ENCODE measurements at places on chromosomes 6 and 20.
A peak's percentile ranks its signal among the peaks of the same experiment; 100 is the strongest.

DNA sequence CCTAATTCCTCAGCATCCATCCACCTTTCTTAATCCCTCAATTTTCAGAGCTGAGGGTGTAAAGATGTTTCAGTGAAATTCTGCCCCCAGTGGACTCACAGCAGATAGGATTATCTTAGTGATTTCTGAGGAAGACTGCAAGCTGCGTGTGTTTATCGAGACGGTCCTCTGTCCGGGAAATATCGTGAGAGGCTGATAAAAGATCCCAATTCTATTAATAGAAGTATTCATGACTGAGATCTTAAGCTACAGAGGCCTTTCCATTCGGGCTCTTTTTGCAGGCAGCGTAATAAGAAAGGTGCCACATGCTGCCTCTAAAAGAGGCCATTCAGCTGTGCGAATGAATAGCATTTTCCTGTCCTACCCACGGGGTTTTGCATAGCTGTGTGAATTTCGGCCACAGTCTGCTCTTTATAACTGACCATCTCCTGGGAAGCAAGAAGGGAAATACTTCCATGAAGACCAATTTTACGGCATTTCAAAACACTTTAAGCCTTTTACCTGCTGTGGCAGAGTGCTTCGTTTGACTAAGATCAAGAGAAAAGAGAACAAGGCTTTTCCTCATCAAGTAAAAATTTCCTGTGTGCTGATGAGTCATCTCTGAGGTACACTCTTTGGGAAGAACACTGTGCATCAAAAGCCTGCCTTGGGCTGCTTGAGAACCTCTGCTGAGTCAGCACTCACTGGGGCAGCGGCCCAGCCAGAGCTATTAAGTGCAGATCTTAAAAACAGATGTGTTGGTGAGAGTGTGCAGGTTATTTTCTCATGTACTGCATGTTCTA, 208.8 kb downstream of the ARHGAP18 start:
- H3K36me3 ChIP-seq = no peaks in the 10 kb centered on the region
- H3K27me3 ChIP-seq = no peaks in the 10 kb centered on the region
- peak; percentile 96 for DNase-seq
- peaks cover 13% of the 10 kb centered on the region for H3K4me1 ChIP-seq
- H3K4me3 ChIP-seq = no peak overlapping the region

- no peak overlapping the region for H3K4me3 ChIP-seq
- no peaks in the 10 kb centered on the region for H3K36me3 ChIP-seq
- DNase-seq = no peak
- no peaks in the 10 kb centered on the region for H3K4me1 ChIP-seq
These were observed 77.9 kb downstream of the GNAS-AS1 start for GRCh38 chr20:58772786-58773185.

GRCh38 chr6:35611240-35611639, 77.5 kb downstream of the FKBP5 start:
- DNase-seq = peak; percentile 60
- 0 out of 2 replicates have a peak, but pooled peaks cover 3% of the 10 kb centered on the region for H3K4me1 ChIP-seq
- no peak overlapping the region for H3K27ac ChIP-seq
- no peaks in the 10 kb centered on the region for H3K27me3 ChIP-seq
- no peak overlapping the region for H3K4me3 ChIP-seq

GRCh38 chr6:40901322-40902055, 137.5 kb downstream of the UNC5CL start:
- H3K36me3 ChIP-seq = no peaks in the 10 kb centered on the region
- peaks cover 4% of the 10 kb centered on the region for H3K27me3 ChIP-seq
- no peak for DNase-seq
- H3K27ac ChIP-seq = no peak overlapping the region

GRCh38 chr20:43533060-43533459, 25.6 kb downstream of the L3MBTL1 start:
- DNase-seq = peak; percentile 55
- peaks cover 6% of the 10 kb centered on the region for H3K36me3 ChIP-seq
- peaks cover 3% of the 10 kb centered on the region for H3K4me1 ChIP-seq
- peaks cover 4% of the 10 kb centered on the region for H3K27me3 ChIP-seq

DNA sequence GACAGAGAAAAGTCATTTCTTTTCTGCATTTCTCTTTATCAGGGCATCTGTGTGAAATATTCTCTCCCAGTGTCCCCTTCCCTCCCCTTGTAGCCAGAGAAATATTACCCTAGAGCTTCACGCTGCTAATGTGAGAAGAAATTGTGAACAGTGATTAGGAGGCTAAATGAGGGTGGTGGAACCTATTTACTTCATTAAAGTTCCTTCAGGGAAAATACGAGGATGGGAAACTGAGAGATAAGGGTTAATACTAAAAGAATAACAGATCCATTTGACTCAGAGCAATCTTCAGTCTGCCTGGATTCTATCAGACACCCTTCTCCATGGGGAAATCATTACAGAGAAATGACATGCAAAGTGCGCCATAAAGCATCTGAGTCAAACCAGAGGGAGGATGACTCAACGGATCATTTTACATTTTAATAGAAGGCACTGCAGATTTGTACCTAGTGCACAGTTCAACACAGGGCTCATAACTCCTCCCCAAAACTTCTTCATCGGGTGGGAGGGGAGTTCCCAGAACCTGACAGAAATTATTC, 131.3 kb downstream of the GJA10 start:
- DNase-seq = peak; percentile 97
- H3K36me3 ChIP-seq = no peaks in the 10 kb centered on the region
- no peak overlapping the region for H3K4me3 ChIP-seq
- no peaks in the 10 kb centered on the region for H3K27me3 ChIP-seq
- peak overlapping the region; percentile 19 for H3K27ac ChIP-seq

GRCh38 chr20:38450412-38450975, 15.4 kb upstream of the SNHG17 start:
- no peaks in the 10 kb centered on the region for H3K27me3 ChIP-seq
- peaks cover 27% of the 10 kb centered on the region for H3K36me3 ChIP-seq
- H3K27ac ChIP-seq = no peak overlapping the region
- peaks cover 8% of the 10 kb centered on the region for H3K4me1 ChIP-seq
- peak; percentile 49 for DNase-seq

GRCh38 chr20:43300901-43301300, 111.2 kb upstream of the PTPRT start:
- no peaks in the 10 kb centered on the region for H3K4me1 ChIP-seq
- H3K27ac ChIP-seq = no peak overlapping the region
- H3K36me3 ChIP-seq = no peaks in the 10 kb centered on the region
- no peaks in the 10 kb centered on the region for H3K27me3 ChIP-seq

DNA sequence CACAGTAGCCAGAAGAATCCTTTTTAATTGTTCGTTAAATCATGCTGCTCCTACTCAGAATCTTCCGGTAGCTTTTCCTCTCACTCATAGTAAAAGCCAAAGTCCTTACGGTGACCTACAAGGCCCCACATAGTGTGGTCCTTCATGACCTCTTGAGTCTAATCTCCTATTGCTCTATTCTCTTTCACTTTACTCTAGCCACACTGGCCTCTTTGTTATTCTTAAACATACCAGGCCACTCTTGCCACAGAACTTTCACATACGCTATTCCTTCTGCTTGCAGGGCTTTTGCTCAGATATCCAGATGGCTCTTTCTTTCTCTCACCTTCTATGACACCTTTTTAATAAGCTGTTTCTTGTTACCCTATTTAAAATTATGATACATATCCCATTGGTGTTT, 25.7 kb downstream of the ZNF391 start:
- no peaks in the 10 kb centered on the region for H3K4me1 ChIP-seq
- no peak overlapping the region for H3K4me3 ChIP-seq
- DNase-seq = no peak
- no peak overlapping the region for H3K27ac ChIP-seq
- no peaks in the 10 kb centered on the region for H3K27me3 ChIP-seq

DNA sequence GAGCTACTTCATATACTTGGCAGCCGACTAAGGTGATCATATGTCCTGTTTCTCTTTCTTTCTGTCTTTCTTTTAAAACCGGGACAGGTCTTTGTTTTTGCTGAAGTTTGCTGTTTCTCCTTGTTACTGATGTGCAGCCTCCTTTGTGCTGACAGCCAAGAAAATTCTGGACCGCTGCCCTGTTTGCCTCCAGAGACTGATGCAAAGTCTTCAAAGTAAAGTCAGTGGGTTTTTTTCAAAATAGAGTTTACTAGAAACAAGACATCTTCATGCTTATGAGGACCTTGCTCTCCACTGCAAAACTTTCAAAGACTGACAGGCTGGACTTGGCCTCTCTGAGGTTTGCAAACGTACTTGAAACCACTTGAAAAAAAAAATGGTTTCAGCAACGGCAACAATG, 510.5 kb upstream of the MAP3K7 start:
- DNase-seq = no peak
- no peak overlapping the region for H3K27ac ChIP-seq
- no peak overlapping the region for H3K4me3 ChIP-seq
- H3K27me3 ChIP-seq = no peaks in the 10 kb centered on the region

- no peak for DNase-seq
- H3K27me3 ChIP-seq = no peaks in the 10 kb centered on the region
- H3K4me1 ChIP-seq = no peaks in the 10 kb centered on the region
- no peak overlapping the region for H3K27ac ChIP-seq
- no peak overlapping the region for H3K4me3 ChIP-seq
- peaks cover 48% of the 10 kb centered on the region for H3K36me3 ChIP-seq
These were observed 24.4 kb downstream of the TMEM181 start for GRCh38 chr6:158584236-158584651.

DNA sequence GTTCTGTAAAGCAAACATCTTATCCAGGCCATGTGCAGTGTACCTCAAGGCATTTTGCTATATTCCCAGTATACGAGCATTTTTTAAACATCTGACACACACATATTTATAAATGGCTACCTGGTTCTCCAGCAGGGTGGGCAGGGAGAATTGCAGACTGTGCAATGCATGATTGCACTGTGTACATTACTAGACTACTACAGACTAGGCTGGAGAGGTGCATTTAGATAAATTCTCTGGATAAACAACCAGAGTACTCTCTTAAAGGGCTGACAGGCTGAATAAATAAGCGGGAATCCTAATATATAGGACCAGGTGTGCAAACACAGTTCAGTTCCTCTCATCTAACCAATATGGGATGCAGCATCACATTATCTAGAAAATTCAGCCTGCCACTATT, 428.3 kb upstream of the ARID1B start:
- H3K27ac ChIP-seq = no peak overlapping the region
- H3K27me3 ChIP-seq = no peaks in the 10 kb centered on the region
- DNase-seq = no peak
- no peak overlapping the region for H3K4me3 ChIP-seq
- H3K36me3 ChIP-seq = no peaks in the 10 kb centered on the region

DNA sequence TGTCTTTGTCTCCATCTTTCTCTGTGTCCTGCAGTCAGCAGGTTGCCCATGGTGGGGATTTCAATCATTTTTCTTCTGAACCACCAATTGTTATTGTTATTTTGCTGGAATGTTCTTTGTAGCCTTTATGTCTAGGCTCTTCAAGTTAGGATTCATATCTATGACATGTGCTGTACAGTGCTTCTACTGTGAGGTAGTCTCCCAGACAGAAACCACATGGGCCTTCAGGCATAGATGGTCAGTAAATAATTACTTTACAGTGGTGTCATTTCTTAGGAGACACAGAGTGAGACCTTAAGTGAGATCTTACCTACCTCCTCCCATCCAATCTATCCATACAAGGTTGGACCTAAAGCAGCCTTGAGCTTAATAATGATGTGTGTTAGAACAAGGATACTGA, 265.5 kb downstream of the ZFAND3 start:
- peaks cover 5% of the 10 kb centered on the region for H3K36me3 ChIP-seq
- no peak for DNase-seq
- no peak overlapping the region for H3K4me3 ChIP-seq
- no peaks in the 10 kb centered on the region for H3K27me3 ChIP-seq

GRCh38 chr20:48181261-48181935, 396.1 kb upstream of the SULF2 start:
- H3K4me1 ChIP-seq = no peaks in the 10 kb centered on the region
- H3K27me3 ChIP-seq = peaks cover 2% of the 10 kb centered on the region
- no peaks in the 10 kb centered on the region for H3K36me3 ChIP-seq
- H3K4me3 ChIP-seq = no peak overlapping the region
- H3K27ac ChIP-seq = no peak overlapping the region
- DNase-seq = no peak

DNA sequence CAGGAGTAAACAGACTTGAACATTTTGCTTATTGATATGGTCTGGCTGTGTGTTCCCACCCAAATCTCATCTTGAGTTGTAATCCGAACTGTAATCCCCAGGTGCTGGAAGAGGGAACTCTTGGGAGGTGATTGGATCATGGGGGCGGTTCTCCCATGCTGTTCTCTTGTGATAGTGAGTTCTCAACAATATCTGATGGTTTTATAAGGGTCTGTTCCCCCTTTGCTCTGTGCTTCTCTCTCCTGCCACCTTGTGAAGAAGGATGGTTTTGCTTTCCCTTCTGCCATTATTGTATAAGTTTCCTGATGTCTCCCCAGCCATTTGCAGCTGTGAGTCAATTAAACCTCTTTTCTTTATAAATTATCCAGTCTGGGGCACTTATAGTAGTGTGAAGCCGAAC, 40.0 kb downstream of the MYLIP start:
- no peaks in the 10 kb centered on the region for H3K4me1 ChIP-seq
- H3K27ac ChIP-seq = no peak overlapping the region
- peak; percentile 37 for DNase-seq
- H3K27me3 ChIP-seq = peaks cover 49% of the 10 kb centered on the region
- H3K4me3 ChIP-seq = no peak overlapping the region

GRCh38 chr20:57842720-57843119, 132.9 kb upstream of the PMEPA1 start:
- no peaks in the 10 kb centered on the region for H3K4me1 ChIP-seq
- no peaks in the 10 kb centered on the region for H3K36me3 ChIP-seq
- H3K27me3 ChIP-seq = peaks cover 20% of the 10 kb centered on the region
- no peak overlapping the region for H3K27ac ChIP-seq
- no peak for DNase-seq
- no peak overlapping the region for H3K4me3 ChIP-seq

GRCh38 chr6:71336901-71337300, 48.3 kb downstream of the OGFRL1 start:
- H3K4me3 ChIP-seq = no peak overlapping the region
- H3K27ac ChIP-seq = no peak overlapping the region
- H3K27me3 ChIP-seq = no peaks in the 10 kb centered on the region
- peaks cover 6% of the 10 kb centered on the region for H3K4me1 ChIP-seq
- no peaks in the 10 kb centered on the region for H3K36me3 ChIP-seq

DNA sequence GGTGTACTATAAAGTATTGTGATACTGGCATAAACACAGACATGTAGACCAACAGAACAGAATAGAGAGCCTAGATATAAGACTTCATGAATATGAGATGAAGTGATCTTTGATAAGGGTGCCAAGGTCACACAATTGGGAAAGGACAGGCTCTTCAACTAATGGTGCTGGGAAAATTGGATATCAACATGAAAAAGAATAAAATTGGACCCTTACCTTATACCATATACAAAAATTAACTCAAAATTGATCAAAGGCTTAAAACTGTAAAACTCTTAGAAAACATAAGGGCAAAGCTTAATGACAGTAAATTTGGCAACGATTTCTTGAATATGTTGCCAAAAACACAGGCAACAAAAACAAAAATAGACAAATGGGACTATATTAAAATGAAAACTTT, 44.8 kb upstream of the TRAM2 start:
- H3K36me3 ChIP-seq = no peaks in the 10 kb centered on the region
- peaks cover 12% of the 10 kb centered on the region for H3K4me1 ChIP-seq
- DNase-seq = no peak

- H3K27ac ChIP-seq = no peak overlapping the region
- no peak for DNase-seq
- H3K4me1 ChIP-seq = no peaks in the 10 kb centered on the region
- no peak overlapping the region for H3K4me3 ChIP-seq
- H3K27me3 ChIP-seq = no peaks in the 10 kb centered on the region
- no peaks in the 10 kb centered on the region for H3K36me3 ChIP-seq
These were observed 485.9 kb downstream of the EYS start for GRCh38 chr6:65221153-65221552.

GRCh38 chr6:167103041-167103891, 19.6 kb upstream of the CCR6 start:
- H3K27ac ChIP-seq = no peak overlapping the region
- H3K4me3 ChIP-seq = no peak overlapping the region
